ENCODE measurements at places on chromosomes 11 and 22.

GRCh38 chr11:126127284-126127845, 64.7 kb upstream of the CDON start:
- no peak for DNase-seq

- DNase-seq = no peak
Observed at GRCh38 chr11:35623621-35624168, 5.4 kb downstream of the FJX1 start.

DNA sequence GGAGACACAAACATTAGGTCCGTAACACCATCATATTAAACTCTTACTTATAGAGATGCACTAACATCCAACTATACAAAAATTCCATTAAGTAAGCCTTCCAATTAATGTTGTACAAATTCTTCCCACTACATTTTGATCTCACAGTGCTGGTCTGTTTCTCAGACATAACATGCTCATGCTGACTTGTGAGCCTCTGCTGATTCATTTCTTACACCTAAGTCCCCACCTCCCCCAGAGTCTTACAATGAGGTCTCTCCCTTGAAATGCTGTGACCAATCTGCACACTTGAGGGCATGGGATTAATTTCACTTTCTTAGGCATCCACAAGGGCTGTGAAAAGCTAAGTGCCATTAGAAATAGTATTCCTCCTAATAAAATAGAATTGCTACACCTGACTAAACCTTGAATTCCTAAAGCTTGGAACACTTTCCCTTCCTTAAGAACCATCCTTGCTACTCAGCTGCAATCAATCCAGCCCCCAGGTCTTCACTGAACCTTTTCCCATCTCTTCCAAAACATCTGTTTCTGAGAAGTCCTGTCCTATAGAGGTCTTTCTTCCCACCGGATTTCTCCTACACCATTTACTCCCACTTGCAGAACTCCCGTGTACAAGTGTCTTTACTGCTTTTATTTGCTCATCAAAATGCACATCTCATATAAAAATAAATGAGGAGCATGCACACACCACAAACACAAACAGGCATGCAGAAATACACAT, 2.0 kb downstream of the HBG1 start:
- no peak for DNase-seq

DNA sequence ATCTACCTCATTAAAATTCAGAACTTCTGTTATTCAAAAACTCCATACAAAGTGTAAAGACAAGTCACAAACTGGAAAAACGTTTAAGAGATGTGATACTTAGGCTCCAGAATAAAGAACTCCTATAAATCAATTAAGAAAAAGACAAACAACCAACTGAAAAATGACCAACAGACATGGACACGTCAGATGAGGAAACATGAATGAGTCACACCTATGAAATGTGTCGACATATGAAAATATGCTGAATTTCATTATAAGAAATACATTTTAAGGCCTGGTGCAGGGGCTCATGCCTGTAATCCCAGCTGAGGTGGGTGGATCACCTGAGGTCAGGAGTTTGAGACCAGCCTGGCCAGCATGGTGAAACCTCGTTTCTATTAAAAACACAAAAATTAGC, 78.7 kb downstream of the ENTHD1 start:
- no peak for DNase-seq

DNA sequence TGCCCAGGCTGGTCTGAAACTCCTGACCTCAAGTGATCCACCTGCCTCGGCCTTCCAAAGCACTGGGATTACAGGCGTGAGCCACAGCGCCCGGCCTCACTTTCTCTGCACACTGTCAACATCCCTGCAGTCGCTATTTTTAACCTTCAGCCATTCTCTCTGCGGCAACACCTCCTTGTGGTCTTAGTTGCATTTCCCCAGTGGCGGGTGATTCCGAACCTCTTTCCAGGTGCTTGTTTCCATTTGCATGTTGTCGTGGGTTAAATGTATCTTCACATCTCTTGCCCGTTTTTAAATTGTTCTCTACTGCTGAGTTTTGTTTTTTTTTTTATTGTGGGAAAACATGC, 2.2 kb upstream of the SCT start:
- no peak for DNase-seq

DNA sequence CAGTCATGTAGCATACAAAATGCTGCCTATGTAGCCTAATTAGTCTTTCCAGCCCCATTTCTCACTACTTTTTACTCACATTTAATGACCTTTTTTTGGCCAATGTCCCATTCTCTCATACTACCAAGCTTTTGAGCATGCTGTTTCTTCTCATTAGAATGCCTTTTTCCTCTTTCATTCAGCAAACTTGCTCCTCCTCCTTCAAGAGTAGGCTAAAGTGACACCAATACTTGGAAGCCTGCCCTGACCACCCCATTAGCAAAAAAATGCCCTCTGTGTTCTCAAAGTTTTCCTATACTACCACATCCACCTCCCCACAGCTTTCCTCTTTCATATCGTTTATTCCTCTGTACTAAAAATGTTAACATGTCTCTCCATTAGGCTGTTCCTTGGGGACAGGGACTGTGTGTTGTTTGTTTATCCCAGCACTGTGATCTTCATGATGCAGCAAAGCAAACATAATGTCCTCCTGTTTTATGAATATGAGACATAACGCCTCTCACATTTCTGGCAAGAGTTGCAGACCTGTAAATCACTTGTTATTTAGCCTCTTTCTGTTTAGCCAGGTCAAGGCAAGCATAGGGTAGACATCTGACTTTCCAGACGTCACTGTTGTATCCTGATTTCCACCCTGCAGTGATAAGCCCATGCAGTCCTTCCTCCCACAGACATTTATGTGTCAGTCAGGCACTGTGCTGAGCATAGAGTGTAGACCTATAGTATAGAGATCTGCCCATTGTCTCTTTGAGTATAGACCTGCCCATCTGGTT, 62.0 kb upstream of the UCP3 start:
- no peak for DNase-seq
